Stimulated activated CD8-positive, alpha-beta memory T cell treated with anti-CD3 and anti-CD28 coated beads, Interleukin-4, amount 100 ng/mL, for 1 hour (primary cell): ENCODE measurements at places on chromosomes 16 and 17.

DNA sequence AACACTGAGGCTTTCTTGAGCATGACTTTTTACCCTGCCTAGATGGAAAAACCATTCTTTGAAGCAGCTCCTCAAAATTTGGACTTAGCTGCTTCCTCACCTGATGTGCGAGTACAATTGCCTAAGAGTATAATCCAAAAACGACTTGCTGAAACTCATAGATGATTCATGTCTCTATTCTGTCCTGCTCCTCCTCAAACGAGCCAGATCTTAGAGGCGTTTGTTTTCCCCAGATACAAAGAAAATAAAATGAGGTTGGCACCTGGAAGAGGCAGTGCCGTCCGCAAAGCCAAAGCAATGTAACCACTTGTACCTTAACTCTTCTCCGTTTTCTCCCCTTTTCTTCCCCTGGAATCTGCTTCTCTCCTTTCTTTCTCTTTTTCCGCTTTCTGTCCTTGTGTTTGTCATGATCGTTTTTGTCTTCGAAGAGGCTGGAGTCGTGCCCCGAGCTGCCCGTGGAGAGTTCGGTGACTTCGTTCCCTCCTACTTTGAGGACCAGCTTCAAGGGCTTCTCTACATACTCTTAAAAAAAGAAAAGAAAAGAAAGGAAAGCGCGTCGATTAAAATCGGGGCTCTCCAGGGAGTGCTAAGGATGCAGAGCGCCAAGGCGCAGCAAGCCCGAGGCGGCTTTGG is 895 bp downstream of the BRD7 start:
- DNase-seq, result no peak

GRCh38 chr17:57493171-57493570 is 236.8 kb downstream of the MSI2 start:
- DNase-seq, result no peak

DNA sequence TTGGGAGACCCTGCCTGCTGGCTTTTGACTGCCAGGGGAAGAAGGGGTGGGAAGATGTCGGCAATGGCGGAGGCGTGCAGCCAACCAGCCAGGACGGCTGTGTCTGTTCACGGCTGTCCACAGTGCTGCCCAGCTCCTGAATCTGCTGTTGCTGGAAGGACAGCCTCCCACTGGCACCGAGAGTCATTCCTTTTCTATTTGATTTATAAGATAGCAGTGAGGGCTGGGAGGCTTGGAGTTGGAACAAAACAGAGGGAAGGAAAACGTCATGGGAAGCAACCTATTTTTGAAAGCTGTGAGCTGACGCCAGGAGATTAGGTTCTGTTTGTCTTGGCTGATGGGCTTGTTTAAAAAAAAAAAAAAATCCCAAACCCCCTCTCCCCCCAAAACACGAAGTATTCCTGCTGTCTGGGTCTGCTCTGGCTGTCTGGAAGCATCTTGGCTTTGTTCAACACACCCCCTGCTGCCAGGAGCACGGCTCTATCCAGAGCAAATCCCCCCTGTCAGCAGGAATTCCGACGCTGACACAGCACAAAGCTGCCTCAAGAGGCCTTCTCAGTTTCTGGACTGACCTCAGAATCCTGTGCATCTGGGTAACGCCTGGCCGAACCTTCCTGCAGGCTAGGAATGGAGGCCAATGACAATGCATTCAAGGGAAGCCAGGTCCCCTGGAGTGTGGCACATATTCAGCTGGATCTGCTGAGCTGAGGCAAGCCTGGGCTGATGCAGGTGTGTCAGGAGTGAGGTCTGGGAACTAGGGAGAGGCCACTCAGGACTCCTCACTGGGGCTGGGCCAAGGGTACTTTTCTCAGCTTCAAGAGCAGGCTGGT is 41.0 kb upstream of the SREBF1 start:
- no peak for DNase-seq

DNA sequence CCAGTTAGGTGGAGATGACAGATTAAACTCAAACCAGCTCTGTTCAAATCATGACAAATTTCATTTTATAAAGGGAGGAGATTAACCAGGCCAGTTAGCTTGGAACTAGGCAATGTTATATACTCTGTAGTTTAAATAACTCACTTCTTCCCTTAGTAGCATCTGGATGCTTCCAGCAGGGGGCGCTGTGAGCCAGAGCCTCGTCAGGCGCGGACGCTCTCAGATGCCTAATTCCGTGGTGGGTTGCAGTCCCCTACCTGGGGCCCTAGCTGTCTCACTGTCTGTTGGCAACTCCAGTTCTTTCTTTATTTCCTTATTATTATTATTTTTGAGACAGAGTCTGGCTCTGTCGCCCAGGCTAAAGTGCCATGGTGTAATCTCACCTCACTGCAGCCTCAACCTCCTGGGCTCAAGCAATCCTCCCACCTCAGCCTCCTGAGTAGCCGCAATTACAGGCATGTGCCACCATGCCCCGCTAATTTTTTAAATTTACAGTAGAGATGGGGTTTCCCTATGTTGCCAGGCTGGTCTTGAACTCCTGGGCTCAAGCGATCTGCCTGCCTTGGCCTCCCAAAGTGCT is 17.3 kb upstream of the WFDC1 start:
- peak; percentile 33 for DNase-seq

- DNase-seq, result no peak
Observed at GRCh38 chr16:73036074-73036826, 11.7 kb downstream of the ZFHX3 start.

DNA sequence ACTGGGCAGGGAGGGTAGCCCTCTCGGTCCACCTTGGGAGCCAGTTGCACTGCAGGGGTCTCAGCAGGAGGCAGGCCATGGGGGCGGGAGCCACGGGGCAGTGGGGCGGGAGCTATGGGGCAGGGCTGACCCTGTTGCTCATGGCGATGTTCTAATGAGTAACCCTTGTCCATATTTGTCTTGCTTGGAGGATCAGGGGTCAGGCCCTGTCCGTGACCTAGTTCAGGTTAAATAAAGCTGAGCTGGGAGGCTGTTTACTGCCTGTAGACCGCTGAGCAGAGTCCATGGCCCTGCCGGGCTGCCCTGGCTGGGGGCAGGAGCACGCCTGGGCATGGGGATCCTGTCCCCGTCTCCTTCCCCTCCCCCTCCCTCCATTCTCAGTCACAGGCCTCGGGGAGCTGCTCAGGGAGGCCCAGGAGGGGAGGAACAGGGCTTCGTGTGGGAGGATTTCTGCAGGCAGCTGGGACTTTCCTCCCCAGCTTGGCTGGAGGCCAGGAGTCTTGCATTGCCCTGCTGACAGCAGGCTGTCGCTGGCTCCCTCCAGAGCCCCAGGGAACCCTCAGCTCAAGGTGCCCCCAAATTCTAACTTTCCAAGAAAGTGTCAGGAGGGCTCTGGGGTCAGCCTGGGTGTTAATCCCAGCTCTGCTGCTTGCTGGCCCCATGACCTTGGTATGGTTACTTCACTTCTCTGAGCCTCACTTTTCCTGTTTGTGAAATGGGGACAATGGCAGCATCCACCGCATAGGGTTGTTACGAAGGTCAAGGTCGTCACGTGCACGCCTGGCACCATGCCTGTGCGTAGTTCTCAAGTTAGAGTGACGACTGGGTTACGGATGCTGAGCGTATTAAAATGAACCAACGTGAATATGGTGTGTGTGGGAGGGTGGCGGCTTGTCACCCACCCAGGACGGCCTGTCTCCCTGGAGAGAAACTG is 6.1 kb upstream of the SERPINF2 start:
- DNase-seq, result no peak

GRCh38 chr16:74439685-74440084 is 18.4 kb upstream of the CLEC18B start:
- no peak for DNase-seq

DNA sequence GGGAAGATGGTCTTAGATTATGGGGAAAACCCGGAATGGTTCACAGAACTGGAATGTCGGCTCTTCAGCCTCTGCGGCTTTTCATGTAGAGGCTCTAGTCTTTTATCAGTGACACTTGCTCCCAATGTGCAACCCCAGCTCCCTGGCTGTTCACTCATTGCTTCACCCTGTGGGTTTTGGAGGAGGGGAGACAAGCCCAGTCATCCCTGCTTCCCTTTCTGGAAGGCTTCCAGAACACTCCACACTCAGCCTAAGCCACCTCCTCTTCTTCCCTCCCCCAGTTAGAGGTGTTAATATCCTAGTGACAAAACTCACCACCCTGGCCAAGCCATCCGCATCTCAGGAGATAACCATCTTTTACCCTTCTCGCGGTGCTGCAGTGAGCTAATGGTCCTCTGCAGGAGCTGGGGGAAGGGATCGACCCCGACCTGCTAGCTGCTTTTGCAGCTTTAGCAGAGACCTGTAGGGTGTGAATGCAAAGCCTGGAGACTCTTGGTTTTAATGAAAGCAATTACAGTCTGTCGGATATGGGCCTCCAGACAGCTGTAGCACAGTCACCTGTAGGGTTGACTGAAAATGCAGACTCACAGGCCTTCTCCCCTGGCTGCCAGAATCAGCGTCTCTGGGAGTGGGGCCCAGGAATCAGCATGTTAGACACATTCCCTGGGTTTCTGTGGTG is 24.3 kb upstream of the LASP1NB start:
- DNase-seq, result no peak

DNA sequence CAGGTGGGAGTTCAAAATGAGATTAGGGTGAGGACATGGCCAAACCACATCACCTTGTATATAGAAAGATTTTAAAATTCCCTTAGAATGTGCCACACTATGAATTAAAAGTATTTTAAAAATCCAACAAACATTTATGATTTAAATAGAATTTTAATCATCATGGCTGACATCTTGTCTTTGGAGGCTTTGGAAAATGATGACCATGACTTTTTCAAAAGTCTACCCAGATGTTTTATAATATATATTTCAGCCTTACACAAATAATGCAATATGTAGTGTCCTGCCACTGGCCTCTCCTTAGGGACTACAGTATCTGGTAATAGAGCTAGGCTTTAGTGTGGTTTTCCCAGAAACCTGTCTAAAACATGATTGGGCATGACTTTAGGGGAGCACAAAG is 1353.4 kb upstream of the GOT2 start:
- no peak for DNase-seq

DNA sequence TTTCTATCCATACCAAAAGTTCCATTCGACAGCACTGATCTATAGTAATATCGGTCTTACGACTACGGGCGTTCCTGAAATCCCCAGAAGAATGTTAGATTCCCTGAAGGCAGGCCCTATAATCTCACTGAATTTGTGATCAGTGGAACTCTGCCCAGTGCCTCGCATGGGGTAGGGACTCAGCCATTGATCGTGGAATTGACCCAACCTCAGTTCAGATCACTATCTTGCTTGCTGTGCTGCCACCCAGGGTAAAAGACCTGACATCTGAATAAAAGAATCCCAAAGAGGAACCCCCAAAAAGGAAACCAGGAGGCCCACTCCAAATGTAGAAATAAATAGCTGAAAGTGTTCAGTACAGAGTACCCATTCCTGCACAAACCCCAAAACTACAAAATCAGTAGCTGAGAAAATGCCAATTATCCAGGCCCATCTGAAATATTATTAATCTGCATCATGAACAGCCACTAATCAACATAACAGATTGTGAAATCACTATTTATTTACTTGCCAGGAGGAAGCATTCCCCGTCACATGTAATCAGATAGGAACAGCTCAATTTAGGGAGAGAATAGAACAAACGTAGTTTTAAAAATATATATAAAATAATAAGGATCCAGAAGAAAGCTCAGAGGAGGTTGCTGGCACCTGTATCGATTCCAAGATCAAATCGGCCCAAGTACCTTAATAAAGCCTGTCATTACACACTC is 221.9 kb downstream of the ZFHX3 start:
- DNase-seq, result no peak

DNA sequence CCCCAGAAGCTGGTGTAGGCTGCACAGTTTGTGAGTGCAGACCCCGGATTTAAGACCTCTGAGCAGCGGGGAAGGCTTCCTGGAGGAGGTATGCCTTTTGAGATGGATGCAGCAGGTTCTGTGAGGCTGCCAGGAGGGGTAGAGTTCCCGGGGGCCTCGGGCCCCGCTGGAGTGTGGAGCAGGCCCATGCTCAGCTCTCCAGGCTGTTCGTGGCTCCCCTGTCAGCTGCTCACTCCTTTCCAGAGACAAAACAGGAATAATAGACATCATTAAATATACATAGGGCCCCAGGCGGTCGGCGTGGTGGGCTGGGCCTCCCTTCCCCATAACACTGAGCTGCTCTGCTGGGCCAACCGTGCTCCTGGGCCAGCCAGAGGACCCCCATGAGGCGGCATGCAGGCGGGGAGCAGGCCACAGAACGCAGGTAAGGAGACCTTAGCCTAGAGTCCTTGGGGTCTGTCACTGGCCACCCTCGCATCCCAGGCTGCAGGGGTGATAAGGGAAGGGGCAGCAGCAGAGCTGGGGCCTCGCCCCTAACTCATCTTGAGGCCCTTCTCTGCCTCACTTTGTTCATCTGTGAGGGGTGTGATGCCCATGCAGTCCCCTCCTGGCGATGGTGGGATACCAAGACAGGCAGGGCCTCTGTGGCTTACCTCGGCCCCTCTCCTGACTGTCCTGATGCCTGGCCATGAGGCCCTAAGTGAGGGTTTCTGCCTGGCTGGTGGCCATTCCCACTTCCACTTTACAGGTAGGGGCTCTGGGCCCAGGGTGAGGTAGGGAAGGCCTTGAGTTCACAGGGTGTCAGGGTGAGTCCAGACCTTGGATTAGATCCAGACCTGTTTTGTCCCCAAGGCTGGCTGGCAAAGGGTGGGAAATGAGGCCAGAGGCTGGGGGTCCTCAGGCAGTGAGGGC is at the start of gene MYO15A:
Gene MYO15A (plus strand): TSS at position 356 of the 912 bp plus-strand sequence. CDS start 10,045 bp downstream, outside the sequence.
- no peak for DNase-seq

DNA sequence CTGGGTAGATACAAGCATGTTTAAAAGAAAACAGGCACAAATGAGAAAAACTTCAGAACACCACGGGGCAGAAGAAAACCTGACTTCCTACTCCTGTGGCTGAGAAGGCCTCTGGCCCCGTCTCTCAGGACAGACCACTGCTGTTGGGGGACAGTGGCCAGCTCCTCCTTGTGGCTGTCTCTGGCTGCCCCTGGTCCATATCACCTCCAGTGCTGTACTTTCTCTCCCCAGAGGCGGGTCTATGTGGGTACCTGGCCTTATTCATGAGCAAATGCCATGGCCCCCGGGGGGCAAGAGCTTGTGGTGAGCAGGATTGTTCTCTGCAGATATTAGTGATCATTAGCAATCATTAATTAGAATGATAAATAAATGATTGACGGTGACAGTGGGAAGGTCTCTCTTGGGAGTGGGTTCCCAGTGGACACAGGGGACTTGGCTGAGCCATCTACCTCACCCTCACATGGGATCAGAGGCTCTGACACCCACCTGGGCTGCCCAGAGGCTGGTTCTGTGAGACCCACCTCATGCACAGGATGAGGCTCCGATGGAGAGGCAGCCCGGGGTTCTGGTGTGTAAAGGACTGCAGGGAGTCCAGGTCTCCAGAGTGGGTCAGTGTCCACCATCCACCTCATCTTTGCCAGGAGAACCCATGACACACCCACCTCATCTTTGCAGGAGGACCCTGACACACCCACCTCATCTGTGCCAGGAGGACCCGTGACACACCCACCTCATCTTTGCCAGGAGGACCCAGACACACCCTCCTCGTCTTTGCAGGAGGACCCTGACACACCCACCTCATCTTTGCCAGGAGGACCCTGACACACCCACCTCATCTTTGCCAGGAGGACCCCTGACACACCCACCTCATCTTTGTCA is 30.6 kb upstream of the CBFA2T3 start:
- DNase-seq, result no peak

- DNase-seq, result no peak
Observed at GRCh38 chr17:43114151-43114552, 11.0 kb downstream of the BRCA1 start.

- DNase-seq, result no peak
Observed at GRCh38 chr17:27578718-27579085, 52.3 kb upstream of the LGALS9 start.

- DNase-seq, result no peak
Observed at GRCh38 chr17:57629470-57629869, 115.6 kb downstream of the CCDC182 start.
